ENCODE measurements at places on chromosomes 6 and 20.
A peak's percentile ranks its signal among the peaks of the same experiment; 100 is the strongest.

- DNase-seq: no peak
Measured at GRCh38 chr6:147434516-147434915, 74.0 kb upstream of the SAMD5 start.

GRCh38 chr6:97663252-97663651, 380.2 kb upstream of the MMS22L start:
- DNase-seq: no peak

GRCh38 chr20:34493646-34494045, 22.6 kb upstream of the DYNLRB1 start:
- DNase-seq: no peak

- no peak for DNase-seq
Measured at GRCh38 chr6:139137706-139138105, 2.8 kb downstream of the HECA start.

GRCh38 chr20:63158352-63158751, 57.6 kb downstream of the YTHDF1 start:
- no peak for DNase-seq

DNA sequence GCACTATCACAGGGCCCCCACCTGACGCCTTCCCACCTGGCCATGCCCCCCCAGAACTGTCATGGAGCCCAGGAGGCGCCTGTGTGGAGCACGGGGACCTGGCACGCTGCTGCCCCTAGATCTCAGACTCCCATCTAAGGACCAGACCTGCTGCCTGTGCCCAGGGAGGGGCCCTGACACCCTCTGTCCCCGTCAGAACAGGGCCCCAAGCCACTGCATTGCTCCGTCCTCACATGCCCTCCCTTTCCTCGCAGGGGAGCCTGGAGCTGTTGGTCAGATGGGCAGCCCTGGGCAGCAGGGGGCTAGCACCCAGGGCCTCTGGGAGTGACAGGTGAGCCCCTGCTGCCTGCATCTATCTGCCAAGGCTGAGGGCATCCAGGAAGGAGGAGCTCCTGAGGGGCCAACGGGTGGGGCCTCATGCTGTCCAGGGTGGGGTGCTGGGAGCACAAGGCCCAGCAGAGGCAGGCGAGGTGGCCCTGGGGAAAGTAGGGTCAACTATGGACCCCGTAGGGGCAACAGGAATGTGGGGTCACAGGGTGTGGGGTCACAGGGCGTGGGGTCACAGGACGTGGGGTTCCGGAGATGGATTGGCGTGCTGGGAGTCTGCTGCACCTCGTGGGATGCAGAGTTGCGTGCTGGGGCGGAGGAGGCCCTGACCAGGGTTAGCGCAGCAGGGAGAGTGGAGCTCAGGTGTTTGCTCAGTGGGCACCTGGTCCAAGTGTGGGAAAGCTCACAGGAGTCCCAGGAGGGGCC, 31.6 kb downstream of the CHRNA4 start:
- DNase-seq: no peak

DNA sequence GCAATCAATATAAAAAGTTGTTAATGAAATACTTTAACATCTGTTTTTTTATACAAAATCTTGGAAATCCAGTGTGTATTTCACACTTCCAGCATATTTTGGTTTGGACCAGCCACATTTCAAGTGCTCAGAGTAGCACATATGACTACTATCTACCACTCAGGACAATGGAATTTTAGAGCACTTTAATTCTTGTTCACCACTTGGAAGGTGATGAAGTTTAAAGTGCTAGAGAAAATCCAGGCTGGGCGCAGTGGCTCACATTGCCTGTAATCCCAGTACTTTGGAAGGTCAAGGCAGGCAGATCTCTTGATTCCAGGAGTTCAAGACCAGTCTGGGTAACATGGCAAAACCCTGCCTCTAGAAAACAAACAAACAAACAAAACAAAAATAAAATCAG, 6.1 kb upstream of the SLC35B3 start:
- DNase-seq: no peak

DNA sequence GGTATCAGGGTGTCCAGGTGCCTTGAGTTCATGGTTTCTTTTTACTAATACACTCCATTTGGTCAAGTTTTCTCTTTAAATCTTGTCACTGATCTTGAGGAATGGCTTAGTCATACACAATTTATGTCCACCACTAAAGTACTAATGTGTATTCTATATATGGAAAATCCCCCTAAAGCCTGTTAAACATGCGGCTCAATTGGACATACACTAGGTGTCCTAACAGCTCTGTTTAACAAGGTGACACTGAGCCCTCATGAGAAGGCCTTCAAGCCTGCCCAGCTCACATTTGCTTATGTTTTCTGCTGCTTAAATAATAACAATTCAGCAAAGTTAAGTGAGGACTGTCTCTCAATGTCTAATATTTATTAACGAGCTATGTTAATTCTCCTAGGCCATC, 31.5 kb downstream of the PDE7B start:
- no peak for DNase-seq

DNA sequence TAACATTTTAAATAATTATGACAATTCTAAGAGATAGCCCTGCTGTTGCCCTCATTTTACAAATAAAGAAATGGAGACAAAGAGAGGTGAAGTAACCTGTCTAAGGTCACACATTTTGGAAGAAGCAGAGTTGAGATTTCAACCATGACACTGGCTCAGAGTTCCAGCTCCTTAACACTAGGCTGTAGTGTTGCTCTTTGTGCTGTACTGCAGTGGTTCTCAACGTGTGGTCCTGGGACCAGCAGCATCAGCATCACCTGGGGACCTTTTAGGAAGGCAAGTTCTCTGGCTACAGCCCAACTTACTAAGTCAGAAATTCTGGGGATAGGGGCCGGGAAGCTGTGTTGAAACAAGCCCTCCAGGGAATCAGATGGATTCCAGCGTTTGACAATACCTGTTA, 62.4 kb upstream of the FERMT1 start:
- no peak for DNase-seq

DNA sequence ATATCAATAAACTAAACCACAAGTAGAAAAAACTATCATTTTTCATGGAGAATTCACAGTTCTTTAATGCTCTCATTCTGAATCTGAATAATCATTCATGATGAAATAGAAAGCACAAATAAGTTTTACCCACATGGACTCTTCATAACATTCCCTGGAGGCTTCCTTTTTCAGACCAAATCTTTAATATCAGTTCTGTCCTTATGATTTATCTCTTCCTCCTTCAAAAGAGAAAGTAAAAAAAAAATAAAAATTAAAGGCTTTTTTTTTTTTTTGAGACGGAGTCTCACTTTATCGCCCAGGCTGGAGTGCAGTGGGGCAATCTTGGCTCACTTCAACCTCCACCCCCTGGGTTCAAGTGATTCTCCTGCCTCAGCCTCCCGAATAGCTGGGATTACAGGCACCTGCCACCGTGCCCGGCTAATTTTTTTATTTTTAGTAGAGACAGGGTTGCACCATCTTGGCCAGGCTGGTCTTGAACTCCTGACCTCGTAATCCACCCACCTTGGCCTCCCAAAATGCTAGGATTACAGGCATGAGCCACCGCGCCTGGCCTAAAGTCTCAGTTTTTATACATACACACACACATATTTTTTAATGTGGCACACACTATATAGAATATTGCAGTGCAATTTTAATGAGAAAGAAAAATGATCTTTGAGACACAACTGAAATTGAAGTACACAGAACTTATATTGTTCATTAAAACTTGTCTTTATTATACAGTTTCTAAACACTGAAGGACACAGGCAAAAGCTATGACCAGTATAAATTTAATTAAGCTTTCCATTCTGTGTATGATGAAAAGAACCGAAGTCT, 31.9 kb upstream of the ZNF217 start:
- no peak for DNase-seq

- no peak for DNase-seq
Measured at GRCh38 chr20:53013183-53013582, 41.0 kb downstream of the TSHZ2 start.

GRCh38 chr20:31560746-31561598, 44.1 kb upstream of the ID1 start:
- DNase-seq: peak; percentile 97

DNA sequence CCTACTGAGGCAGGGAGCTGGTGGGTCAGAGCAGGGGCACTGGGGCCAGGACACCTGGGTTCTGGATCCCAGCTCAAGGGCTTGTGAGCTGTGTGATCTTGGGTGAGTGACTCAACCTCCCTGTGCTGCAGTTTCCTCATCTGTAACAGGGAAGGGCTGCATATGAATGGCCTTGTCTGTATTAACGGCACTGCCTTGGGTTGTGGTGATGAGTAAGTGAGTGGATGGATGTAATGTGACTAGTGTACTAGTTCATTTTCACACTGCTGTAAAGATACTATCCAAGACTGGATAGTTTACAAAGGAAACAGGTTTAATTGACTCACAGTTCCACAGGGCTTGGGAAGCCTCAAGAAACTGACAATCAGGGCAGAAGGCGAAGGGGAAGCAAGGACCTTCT, 233.5 kb downstream of the TAF4 start:
- DNase-seq: no peak

DNA sequence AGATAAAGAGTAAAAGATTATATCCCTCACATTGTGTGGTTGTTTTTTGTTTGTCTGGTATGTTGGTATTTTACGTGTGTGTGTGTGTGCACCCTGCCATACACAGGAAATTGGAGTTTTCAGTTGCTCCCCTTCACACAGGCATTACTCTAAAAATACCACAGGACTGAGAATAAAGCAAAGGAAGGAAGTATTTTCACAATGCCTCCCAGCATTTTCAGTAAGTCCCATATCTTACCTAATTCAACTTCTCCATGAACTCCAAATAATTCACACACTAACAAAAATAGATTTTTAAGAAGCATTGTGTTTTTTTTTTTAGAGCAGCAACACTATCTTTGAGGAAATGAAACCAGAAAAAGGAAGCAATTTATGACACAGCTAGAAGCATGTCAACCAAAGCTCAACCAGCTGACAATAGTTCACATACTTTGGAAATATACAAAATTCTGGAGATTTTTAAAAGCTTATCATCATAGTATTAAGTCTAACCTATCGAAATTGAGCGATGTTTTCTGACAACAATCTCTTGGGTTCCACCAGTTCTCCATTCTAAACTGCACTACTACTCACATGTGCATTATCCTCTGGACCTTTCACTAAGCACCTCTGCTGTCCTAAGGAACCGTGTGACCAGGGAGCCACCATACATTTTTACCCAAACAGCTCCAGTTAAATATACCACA, 2.1 kb downstream of the UBE2J1 start:
- DNase-seq: peak; percentile 17

- no peak for DNase-seq
Measured at GRCh38 chr6:85600713-85601313, 7.2 kb upstream of the SNX14 start.

DNA sequence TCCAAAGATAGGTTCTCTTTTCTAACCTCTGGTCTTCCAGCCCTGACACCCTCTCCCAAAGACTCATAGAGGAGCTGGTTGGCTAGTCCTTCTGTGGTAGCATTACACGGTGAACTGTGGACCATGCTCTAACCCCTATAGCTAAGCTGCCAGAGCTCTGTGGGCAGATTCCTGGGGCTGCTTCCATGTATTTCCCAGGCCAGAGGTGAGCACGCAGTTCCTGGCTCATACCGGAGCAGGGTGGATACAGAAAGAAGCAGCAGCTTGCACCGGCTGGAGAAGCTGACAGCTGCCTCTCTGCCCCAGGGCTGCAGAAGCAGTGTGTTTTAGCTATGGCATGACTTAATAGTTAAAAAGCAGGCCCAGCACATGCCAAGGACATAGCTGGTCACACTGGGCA, 84.1 kb upstream of the FOXP4 start:
- no peak for DNase-seq

- peak; percentile 82 for DNase-seq
Measured at GRCh38 chr6:35049900-35050756, 91.0 kb downstream of the TCP11 start.

DNA sequence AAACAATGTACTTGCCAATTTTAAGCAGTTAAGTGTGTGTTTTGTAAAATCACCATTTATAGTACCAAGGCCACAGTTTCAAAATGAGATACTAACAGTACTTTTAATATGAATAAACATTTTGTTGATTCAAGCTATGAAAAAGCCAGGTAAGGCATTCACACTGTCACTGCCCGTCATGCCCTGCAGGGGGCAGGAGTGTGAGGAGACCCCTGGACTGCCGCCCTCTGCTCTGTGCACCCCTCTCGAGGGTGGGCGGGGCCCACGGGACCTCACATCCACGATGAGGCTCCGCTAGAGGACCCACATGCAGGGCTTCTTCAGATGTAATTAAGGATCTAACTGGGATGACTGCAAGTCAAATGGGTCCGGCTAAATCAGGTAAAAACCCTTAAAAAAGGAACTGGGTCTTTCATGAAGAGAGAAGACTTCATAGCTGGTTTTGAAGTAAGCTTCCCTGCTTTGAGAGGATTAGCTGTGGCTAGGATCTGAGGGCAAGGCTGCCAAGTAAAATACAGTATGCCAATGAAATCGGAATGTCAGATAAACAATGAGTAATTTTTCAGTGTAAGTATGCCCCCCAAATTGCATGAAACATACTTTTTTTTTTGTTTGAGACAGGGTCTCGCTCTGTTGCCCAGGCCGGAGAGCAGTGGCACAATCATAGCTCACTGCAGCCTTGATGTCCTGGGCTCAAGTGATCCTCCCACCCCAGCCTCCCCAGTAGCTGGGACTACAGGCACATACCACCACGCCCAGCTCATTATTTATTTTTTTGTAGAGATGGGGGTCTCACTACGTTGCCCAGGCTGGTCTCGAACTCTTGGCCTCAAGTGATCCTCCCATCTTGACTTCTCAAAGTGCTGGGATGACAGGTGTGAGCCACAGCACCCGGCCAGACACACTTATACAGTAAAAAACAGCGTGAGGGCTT, 18.7 kb downstream of the DIDO1 start:
- no peak for DNase-seq

- DNase-seq: no peak
Measured at GRCh38 chr6:37798436-37799262, 20.9 kb upstream of the ZFAND3 start.

DNA sequence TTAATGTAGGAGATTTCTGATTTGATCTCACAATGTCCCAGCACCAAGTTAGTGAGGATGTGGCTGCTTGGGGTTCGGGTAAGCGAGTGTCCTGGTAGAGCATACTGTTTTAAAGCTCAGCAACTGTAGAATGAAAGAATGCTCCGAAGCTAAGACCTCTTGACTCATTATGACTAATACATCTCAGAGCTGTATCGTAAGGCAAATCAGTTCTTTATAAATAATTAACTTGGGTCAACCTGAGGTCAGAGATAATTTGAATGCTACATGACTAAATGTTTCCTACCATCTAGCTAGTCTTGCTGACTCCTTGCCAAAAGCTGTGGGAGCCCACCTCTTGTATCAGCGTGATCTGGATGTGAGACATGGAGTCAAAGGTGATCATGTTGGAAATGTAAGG, 128.8 kb upstream of the PDE7B start:
- peak; percentile 88 for DNase-seq

DNA sequence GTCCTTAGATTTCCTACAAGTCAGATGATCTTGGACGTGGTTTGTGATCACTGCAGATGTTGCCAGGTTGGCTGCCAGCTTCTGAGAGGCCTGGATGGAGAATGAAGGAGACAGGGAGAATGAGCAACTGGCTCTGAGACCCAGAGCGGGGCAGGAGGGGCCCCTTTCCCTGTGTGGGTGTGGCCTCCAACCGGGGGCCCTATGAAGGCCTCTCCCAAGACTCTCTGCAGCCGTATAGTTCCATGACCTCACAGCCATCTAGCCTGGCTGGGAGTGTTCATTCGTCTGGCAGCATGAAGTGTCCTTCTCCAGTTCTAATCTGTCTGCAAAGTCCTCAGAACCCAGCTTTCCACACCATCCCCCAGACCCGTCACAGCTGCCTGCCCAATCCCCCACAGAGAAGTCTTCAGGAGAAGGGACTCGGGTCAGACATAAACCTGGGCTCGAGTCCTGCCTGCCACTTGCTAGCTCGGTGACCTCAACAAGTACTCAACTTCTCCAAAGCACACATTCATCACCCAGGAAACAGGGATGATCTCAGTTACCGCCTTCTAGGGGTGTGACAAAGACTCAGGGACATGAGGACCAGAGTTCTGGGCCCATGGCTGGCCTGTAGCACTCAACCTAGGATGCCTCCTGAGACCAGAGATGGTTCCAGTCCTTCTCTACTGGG, 122.6 kb downstream of the EDN3 start:
- no peak for DNase-seq

Data from astrocyte of the spinal cord (primary cell).